ENCODE measurements at places on chromosomes 7 and 10.
A peak's percentile ranks its signal among the peaks of the same experiment; 100 is the strongest.

GRCh38 chr7:6382817-6383216, 64.9 kb downstream of the DAGLB start:
- ATAC-seq: no peak

DNA sequence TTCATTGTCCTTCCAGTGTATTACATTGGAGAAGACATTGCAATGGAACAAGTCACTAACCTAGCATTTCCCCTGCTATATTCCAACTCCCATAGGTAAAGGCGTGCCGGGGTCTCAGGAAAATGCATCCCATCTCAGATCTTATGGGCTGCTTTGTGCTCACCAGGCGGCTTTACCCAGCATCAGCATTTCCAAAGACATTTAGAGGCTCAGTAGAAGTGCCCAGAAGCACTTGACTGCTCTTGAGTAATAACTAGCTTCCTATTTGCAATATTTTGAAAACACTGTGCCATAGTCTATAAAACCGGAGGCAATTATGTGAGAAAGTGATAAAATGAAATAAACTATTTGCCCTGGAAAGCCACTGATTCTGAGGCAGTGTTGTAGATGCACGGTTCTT, 415.0 kb upstream of the NPVF start:
- ATAC-seq: no peak

DNA sequence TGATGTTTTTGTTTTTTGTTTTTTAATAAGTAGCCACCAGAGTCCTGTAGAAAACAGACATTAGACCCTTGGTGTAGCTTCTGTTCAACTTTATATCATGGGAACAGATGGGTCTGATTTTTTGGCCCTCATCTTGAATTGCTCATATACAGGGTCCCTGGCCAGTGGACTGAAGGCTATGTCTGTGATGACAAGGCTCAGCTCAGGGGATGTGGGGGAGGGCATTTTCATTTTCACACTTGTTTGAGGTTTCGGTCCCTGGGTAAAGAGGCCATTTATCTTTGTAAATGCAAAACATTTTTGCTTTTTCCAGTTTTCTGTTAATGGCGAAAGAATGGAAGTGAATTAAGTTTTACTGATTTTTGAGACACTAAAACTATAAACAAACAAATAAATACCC, 257.6 kb upstream of the PHYHIPL start:
- ATAC-seq: no peak

- ATAC-seq: no peak
Measured at GRCh38 chr7:134859783-134860182, 80.3 kb downstream of the CALD1 start.

GRCh38 chr10:79145517-79146470, 77.0 kb downstream of the ZMIZ1 start:
- no peak for ATAC-seq

- no peak for ATAC-seq
Measured at GRCh38 chr10:98963608-98964007, 272.0 kb downstream of the HPSE2 start.

- no peak for ATAC-seq
Measured at GRCh38 chr7:92988051-92988450, 129.7 kb downstream of the SAMD9 start.

- peak; percentile 3 for ATAC-seq
Measured at GRCh38 chr10:3887404-3887803, 102.4 kb upstream of the KLF6 start.

DNA sequence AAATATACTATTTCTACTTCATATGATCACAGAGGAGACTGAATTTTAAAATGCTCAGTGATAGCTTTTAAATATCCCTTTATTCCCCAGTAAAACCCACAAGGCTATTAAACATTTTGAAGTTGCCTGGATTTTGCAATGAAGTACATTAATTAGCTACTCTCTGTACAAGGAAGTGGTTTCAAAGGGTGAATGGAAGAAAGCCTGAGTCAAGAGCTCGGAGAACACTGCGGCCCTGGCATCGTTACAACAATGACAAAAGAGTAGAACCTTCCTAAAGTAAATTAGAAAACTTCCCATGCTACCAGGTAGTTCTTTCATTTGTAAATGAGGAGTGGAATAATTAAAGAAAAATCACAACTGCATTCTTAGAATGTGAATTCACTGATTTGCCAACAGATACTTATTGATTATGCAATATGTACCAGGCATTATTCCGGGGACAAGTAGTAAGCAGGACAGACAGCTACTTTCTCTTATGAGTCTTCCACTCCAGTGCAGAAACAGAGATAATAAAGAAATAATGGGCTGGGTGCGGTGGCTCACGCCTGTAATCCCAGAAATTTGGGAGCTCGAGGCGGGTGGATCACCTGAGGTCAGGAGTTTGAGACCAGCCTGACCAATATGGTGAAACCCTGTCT, 63.0 kb downstream of the ZNF22 start:
- no peak for ATAC-seq

- ATAC-seq: no peak
Measured at GRCh38 chr10:59057345-59057744, 119.1 kb upstream of the PHYHIPL start.

GRCh38 chr7:121011401-121011800, 22.9 kb downstream of the CPED1 start:
- ATAC-seq: no peak

- ATAC-seq: no peak
Measured at GRCh38 chr7:117673367-117673766, 193.5 kb downstream of the CFTR start.

GRCh38 chr10:80407812-80408241, 524 bp upstream of the PRXL2A start:
- ATAC-seq: peak; percentile 72

DNA sequence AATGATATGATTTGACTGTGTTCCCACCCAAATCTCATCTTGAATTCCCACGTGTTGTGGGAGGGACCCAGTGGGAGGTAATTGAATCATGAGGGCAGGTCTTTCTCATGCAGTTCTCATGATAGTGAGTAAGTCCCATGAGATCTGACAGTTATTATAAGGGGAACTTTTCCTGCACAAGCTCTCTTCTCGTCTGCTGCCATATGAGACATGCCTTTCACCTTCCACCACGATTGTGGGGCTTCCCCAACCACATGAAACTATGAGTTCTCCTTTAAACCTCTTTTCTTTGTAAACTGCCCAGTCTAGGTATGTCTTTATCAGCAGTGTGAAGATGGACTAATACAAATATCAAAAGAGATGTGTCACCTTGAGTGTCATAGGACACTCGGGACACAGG, 502.7 kb upstream of the PODXL start:
- no peak for ATAC-seq

- no peak for ATAC-seq
Measured at GRCh38 chr7:121027761-121028669, 39.5 kb downstream of the CPED1 start.

DNA sequence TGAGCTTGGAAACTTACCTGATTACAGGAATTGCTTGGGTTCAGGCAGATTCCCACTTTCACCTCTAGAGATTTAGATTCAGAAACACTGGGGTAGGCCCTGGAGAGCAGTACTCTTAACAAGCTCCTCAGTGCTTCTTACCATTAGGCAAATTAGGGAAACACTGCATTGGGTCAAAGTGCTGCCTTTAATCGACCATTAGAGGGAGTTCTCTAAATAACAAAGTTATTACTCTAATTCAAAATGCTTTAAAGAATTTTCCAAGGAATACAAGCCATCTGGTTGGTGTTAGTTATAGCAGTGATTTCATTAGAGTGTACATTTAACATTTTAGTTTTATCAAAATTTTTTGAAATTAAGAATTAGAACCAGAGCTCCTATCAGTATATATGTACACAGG, 324.5 kb downstream of the GFRA1 start:
- ATAC-seq: no peak

GRCh38 chr10:110629680-110630191, 14.4 kb upstream of the RBM20 start:
- ATAC-seq: no peak

DNA sequence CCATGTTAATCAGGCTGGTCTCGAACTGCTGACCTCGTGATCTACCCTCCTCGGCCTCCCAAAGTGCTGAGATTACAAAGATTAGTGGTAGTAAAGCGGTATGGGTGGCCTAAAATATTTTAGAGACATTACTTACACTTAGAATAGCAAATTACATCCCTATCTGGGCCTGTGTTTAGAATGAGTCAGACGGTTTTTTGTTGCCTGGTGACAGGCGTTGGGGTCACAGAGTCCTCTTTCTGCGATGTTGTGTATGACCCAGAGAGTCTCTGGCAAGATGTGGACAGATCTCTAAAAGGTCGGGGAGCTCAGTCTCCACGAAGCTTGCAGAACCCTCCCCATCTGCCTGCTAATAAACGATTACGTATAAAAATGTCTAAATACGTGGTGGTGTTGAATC, 39.6 kb upstream of the PRKCQ start:
- ATAC-seq: no peak

- ATAC-seq: no peak
Measured at GRCh38 chr10:1670541-1671365, 66.6 kb downstream of the ADARB2 start.

- no peak for ATAC-seq
Measured at GRCh38 chr10:54961040-54961439, 160.0 kb upstream of the PCDH15 start.

DNA sequence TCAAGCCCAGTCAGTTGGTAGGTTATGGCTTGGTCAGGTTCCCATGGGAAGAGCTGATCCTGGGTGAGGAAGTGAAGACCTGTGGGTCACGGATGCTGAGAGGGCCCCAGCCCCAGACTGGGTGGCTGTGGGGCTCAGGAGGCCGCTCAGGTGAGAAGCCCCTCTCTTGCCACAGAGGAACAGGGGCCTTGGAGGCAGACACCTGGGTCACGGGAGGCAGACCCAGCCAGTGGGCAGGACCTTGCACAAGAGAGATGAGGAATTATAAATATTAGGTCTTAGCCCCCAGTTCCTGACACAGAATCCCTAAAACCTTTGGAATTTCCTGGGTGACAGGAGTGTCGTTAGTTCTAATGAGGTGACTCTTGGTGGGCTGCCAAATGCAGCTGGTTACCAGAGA, 10.6 kb upstream of the CRHR2 start:
- ATAC-seq: no peak

DNA sequence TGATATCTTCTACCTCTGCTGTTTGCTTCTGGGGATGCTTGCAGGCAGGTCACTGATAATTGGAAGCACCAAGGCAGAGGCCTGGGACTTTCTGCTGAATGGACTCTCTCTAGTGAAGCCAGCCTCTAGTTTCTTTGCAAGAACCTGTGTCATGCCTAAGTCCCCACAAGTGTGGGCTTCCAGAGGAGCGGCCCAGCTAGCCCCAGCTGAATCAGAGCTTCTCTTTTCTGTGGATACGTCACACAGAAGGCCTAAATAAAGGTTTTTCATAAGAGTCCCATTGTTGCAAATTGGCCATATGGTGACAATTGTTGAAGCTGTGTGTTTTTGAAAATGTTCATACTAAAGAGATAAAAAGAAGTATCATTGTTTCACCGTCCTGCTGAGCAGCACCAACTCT, 6.8 kb upstream of the OPALIN start:
- ATAC-seq: no peak

DNA sequence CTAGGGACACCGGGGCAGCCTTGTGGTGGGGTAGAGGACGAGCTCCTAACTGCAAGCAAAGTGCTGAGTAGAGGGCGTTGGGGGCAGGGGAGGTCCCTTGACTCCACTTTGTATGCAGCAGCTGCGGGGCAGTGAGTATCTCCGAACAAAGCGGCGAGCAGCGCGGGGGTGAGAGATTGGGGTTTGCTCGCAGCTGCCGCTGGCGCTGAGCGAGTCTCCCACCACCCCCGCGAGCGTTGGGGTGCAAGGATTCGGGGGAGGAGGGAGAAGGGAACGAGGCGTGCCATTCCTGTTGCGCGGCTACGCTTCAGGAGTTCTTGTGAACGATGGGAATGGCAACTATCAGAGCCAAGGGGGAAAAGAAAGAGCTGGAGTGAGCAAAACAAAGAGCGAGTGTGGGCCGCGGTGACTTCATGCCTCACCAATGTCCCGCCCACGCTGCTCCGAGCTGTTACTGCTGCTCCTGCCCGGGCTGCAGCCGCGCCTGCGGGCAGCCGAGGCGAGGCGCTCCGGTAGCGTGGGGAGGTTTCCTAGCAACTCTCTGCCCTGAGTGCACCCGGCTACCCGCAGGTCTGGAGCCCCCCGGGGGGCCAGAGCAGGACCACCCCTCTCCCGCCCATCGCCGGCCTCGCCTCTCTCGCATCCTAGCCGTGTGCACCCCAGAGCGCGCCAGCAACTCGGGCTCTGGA, at the start of gene ITGB8:
Gene ITGB8, plus strand, starts transcription at position 662 of the 689 bp plus-strand sequence. CDS start 907 bp downstream, outside the sequence.
- ATAC-seq: peak; percentile 68

DNA sequence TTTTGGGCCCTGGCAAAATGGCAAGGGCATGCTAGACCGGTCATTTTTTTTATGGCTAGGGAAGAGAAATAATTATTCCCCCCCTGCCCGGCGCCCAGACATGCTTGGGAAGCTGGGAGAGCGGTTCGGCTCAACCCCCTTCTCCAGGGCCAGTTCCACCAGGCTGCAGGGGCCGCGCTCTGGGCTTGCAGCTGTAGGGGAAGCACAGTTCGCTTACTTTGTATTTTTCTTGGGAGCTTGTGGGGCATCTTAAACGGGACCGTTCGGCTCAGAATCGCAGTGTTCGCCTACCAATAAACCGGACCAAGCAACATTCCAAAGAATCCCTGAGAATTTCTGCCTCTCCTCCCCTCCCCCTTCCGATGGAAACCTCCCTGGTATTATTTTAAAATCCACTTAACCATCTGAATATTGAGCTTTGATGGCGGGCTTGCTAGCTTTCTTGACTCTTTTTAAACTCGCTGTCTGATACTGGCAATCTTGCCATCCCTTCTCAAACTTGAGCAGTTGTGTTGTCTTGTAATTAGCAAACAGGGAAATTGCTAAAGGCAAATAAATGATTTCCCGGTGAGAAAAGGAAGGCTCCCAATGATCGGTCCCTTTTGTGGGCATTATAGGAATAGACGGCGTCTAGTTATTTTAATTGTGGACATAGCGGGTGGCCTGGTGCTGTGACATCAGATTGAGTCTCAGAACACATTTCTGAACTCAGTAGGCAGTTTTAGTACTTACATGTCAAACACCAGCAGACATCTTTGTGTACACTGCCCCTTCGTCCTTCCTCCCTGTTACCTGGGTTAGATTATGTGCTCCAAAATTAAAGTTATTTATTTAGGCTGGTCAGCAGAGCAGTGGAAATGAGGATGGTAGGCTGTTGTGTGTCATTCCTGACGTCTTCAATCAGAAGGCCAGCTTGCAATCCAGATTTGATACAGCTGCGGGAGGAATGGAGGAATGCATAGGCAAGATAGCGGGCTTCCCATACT, 3.4 kb downstream of the TCF7L2 start:
- ATAC-seq: no peak

DNA sequence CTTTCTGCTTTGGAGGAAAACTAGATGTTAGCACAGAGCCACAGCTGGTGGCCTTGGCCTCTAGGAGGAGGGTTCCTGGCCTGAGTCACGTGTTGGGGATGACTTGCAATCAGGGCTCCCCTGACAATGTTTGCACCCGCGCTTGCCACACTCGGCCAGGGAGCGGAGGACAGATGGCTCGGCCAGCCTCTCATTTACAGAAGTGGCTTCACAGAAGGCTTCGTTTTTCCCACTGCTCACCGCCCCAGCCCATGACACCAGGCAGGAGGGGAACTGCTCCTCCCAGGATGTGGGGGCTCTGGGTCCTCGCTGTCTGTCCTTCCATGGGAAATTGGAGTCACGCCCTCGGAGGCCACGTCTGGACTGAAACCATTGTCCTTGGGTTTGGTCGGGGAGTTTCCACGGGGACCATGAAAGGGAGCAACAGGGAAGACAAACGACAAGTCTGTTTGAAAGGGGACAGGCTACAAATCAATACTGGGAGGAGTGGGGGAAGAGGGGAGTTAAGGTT, 49.6 kb upstream of the UBE3C start:
- ATAC-seq: no peak

Measured in activated CD4-positive, CD25-positive, alpha-beta regulatory T cell treated with anti-CD3 and anti-CD28 coated beads, Interleukin-2, amount 50 U/mL, for 24 hours (primary cell).